Activated gamma-delta T cell treated with anti-CD3 and anti-CD28 coated beads, Interleukin-2, amount 50 U/mL, for 16 hours (primary cell): ENCODE measurements at places on chromosomes 5 and 9.

DNA sequence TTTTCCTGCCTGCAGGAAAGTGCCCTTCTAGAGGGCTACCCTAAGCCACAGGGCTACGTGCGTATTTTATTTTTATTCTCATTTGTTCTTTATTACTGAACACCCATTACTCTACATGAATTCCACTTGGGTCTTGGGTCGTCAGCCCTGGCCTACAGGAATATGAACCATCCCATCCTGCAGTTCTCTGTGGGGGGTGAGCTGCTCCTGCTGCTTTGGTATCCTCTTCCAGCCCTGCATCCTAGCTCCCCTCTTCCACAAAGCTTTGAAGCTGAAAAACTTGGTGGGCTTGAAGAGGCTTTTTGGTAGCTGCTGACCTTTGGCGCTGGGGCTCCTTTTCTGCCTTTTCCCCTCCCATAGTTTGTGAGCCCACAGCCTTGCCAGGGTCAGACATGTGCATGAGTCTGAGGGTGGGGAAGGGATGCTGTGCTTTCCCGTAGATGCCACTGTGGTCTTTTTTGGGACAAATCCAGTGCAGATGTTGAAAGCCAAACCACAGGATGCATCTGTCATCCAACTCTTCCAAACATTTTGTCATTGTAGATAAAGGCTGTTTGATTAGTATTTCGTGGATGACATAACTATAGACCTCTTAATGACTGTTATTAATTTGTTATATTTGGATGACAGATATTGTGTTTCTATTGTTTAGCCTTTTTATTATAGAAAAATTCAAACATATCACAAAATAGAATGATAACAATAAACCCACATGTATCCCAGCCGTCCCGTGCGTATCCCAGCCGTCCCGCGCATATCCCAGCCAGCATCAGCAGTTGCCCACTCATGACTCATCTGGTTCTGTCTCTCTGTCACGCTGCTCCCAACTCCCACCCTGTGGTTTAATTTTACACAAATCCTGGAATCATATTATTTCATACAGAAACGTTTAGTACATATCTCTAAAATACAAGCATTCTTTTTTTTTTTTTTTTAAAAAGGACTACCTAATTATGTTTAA is 43.9 kb downstream of the SLC46A2 start:
- DNase-seq: no peak

GRCh38 chr5:94911276-94911675 is 292.8 kb downstream of the SLF1 start:
- DNase-seq: no peak

DNA sequence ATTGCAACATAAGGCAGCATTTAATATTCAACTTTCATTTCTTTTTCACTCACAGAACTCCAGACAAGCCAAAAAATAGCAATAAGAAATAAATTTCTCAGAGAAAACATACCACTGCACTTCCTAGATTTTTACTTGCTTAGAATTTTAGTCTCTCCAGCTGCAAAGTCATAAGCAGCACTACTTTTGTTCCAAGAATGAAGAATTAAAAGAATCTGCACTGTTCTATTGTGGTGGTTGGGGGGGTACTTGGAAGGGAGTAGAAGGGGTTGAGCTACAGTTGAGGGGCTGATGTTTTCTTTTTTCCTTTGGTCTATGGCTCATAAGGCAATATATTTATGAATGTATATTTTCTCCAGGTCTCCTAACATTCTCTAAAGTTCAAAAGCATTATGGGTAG is 144.5 kb downstream of the KIAA0825 start:
- DNase-seq: no peak

GRCh38 chr9:33065157-33066076 is 11.1 kb downstream of the SMU1 start:
- no peak for DNase-seq

DNA sequence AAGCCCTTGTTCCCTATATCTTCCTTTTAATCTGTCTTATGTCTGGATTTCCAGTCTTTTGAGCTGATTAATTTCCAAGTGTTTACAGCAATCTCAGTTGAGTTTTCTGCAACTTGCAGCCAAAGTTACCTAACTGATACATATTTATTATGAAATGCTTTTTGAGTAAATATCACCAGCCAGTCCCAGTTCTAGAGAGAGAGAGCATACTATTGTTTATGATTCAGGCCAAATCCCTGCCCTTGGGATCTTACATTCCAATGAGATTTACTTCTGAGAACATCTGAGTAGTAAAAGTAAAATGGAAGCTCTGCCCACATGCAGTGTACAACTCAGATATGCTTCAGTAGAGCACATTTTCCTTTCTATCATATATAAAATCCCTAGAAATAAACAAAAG is 661.7 kb downstream of the KCTD16 start:
- DNase-seq: no peak

DNA sequence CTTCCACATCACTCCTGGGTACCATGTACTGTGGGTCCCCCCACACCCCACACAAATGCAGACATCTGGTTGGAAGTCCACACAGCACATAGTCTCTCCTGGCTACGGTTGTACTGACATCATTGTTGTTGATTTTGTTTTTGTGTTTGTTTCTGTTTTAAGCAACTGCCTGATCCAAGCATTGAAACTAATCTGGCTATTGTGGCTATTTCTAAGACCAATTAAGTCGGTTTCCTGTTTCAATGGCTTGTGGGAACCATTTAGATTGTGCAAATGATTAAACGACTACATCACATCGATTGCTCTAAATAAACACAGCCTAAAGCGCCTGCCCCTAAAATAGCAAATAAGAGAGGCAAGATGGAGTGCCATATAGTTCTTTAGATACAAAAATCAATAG is 226.8 kb upstream of the IRX4 start:
- no peak for DNase-seq

DNA sequence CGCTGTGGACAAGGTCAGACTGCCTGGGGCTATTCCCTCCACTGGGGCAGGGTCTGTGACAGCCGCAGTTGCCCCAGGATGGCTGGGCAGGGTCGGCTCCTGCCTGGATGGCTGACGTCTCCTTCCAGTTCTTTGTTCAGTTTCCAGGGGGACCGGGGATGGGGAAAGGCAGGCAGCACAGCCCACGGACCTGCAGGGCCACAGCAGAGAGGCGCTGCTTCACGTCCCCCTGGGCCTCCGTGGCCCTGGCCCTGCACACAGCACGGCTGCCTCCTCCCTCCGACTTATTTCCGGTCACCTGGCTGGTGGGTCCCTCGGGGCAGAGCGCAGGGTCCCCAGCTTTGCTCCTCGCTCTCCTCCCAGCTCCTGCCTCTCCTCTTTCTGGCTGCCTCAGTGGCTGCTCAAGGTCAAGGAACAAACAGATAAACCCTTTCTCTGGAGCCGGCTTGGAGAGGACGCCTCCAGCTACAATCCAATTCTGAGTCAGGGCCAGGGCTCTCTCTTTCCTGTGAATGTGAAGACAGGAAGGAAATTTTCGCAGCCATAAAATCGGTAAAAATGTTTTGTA is 169.7 kb downstream of the C9orf50 start:
- DNase-seq: no peak

DNA sequence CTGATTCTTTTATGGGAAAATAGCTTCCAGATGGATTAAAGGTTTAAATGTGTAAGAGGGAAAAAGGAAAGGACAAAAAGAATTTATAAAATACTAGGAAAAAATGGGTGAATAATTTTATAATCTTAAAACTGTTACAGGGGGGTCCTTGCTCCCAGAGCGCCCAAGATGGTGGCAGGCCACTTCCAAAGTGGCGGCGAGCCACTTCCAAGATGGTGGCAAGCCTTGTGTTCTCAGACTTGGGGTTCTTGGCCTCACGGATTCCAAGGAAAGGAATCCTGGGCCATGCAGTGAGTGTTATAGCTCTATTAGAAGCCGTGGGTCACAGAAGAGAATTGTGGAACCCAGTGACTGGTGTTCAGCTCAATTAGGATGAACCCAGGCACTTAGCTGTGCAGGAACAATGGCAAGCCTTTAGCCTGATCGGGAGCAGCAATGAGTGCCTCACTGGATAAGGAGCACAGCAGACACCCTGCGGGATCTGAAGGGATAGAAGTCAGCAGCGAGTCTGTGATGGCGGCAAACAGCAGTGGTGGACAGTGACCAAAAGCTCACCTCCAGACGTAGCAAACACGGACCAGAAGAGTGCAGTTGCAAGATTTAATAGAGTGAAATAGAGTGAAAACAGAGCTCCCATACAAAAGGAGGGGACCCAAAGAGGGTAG is 83.2 kb upstream of the SNCAIP start:
- DNase-seq: no peak

- no peak for DNase-seq
Observed at GRCh38 chr9:111412280-111412679, 71.9 kb downstream of the ECPAS start.

DNA sequence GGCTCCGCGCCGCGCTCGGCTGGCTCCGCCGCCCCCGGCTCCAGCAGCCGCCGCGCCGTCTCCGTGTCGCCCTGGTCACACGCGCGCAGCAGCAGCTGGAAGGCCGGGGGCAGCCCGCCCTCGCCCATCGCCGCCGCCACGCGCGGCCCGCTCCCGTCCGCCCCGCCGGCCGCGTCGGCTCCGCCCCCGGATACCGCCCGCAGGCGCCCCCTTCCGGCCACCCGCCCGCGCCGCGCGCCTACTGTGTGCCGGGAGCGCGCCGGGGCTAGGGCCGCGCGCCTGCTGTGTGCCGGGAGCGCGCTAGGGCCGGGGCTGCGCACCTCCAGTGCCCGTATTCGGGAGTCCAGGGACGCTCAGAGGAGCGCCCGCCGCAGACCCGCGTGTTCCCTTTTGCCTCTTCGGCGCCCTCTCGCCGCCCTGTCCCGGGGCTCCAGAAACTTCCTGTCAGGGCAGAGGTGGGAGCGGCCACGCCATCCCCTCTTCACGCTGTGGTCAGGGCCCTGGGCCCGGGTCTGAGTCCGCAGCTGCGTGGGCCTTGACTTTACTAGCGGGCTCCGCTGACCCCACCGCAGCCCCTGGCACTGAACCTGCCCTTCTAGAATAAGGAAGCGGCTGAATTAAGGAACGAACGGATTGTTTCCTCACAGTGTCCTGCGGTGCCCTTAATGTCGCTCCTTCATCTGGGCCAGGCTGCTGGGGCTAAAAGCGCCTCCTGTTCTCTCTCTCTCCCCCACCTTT is at the start of gene ANKS6:
TSS of gene ANKS6 (minus strand) at position 192 of the 738 bp plus-strand sequence. CDS start at position 128, 64 bp downstream.
- DNase-seq: peak; percentile 72

GRCh38 chr5:26569241-26569928 is 469.0 kb downstream of the CDH9 start:
- no peak for DNase-seq

DNA sequence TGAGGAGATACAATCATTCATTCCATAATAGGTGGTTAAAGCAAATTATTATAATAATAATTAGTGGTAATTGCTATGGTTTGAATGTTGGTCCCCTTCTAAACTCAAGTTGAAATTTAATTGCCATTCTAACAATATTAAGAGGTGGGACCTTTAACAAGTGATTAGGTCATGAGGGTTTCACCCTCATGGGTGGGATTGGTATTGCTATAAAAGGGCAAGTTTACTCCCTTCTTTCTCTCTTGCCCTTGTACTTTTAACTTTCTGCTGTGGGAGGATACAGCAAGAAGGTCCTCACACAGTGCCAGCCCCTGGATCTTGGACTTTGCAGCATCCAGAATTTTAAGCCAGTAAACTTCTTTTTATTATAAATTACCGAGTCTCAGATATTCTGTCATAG is 101.9 kb upstream of the PARP8 start:
- DNase-seq: no peak
